Stimulated activated CD4-positive, alpha-beta T cell treated with anti-CD3 and anti-CD28 coated beads, Interleukin-1b, Interleukin-23, amount 100 ng/mL, for 24 hours (primary cell): ENCODE measurements at places on chromosomes 13 and 19.

- no peak for DNase-seq
Measured at GRCh38 chr19:21084343-21084742, 2.3 kb downstream of the ZNF714 start.

GRCh38 chr13:24226762-24227161 lies 66.2 kb downstream of the SPATA13 start:
- no peak for DNase-seq

DNA sequence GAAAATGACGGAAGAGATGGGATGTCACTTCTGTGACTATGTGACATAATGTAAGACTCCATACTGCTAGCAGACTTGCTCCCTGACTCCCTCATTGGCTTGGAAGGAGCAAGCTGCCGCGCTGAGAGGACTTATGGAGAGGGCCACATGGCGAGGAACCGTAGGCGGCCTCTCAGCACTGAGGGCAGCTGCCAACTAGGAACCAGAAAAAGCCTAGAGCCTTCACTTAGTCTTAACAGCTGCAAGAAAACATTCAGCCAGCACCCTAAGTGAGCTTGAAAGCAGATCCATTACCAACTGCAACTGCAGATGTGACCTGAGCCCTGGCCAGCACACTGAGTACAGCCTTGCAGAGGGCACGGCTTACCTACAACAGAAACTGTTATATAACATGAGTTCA lies 33.9 kb downstream of the USP12 start:
- no peak for DNase-seq

DNA sequence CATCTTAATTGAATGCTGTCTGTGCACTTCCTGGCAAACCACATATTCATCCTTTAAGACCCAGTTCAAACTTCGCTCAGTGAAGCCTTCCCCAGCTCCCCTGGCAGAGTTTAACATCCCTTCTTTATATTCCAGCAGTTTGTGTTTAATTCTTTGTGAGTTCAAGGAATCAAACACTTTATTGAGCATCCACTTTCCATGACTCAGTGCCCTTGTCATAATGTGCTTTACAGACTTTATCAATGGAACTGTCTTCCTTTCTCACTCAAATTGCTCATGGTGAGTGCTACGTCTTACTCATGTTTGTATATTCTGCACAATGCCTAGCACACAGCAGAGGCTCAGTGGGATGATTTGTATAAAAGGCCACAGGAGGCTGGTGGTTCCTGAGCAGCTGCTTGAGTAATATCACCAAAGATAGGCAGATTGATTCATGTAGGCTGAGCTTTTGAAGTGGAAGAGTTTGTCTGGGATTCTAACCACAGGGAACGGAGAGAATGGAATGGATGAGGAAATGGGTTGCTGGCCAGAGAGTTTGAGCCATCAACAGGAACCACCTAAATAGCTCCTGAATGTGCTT lies 44.2 kb downstream of the SERTM1 start:
- DNase-seq = no peak

GRCh38 chr13:112347986-112348385 lies 28.2 kb upstream of the SPACA7 start:
- DNase-seq = no peak

- DNase-seq = no peak
Measured at GRCh38 chr19:54739587-54740497, 1.5 kb downstream of the KIR2DL3 start.

DNA sequence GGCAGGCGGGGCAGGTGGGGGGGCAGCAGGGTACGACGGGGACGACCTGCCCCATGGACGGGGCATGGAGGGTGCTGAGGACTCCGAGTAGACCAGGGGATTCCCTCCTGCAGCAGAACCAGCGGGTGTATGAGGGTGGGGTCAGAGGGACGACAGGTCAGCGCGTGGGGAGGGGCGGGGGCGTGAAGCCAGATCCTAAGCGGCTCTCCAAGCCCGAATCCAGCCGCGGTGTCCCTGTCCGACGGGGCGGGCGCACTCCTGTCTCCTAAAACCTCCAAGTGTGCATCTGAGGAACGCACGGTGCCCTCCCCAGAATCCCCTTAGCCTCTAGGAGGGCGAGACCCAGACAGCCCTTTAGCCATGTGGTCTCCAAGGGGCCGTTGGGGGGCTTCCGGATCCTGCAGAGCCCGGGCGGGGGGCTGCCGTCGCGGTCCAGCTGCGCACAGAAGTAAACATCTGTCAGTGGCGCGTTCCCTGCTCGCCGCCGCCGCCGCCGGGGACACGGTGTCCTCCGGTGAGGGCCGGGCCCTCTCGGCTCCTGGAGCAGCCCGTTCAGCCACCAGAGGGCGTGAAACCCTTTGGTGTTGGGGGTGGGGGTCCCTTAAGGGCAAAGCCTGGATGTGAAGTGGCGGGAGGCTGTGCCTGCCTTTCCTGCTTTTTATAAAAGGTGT lies 730 bp downstream of the NRTN start:
- no peak for DNase-seq

DNA sequence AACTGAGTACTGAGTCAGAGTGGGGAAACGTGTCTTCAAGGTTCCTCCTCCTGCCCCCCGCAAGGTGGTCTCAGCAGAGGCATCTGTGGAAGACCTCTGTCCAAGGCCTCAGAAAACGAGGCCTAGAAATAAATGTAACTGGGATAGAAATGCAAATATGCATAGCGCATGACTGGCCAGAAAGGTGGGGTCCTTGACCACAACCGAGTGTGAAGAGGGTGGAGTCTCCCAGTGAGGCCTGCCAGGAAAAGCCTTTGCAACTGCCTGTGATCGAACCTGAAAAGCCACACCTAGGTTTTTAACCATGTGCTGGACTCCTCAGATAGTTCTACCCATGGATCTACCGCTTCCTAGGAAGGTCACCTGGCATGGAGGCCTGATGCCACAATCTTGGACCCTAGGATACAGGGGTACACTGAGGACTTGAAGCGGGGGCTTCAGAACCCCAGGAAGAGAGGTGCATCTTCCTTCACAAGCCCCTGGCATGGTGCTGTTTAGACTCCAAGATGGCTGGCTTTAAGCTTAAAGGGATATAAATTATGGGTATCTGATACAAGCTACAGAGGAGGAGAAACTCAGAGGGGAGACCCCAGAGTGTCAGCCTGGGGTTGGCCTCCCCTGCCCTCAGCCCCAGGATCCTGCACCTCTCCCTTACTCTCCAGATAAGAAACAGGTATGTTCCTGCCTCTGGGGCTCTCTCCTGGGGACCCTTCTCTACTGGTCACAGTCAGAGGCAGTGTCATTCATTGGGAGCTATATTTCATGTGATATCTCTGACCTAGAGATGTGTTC lies 18.3 kb upstream of the SIGLEC6 start:
- DNase-seq = no peak

- no peak for DNase-seq
Measured at GRCh38 chr13:27172495-27172842, 858 bp upstream of the USP12 start.

DNA sequence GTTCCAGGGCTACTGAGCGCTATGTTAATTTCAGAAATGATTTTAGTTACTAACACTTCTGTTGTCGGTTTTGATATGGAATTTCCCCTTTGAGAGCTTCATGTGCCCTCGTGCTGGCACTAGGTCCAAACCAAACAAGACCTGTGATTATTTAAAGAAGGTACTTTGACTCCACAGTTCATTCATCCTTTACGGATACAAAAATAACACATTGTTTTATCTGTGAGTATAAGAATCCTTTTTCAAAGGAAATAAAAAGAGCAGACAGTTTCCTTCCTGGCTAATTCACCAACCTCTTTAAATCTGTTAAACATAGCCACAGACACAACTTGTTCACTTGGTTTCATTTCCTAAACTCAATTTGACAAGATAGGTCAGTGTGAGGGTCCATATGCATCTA lies 141.2 kb downstream of the FLT1 start:
- DNase-seq = no peak

GRCh38 chr13:37944869-37945442 lies 75.4 kb upstream of the TRPC4 start:
- DNase-seq = no peak

DNA sequence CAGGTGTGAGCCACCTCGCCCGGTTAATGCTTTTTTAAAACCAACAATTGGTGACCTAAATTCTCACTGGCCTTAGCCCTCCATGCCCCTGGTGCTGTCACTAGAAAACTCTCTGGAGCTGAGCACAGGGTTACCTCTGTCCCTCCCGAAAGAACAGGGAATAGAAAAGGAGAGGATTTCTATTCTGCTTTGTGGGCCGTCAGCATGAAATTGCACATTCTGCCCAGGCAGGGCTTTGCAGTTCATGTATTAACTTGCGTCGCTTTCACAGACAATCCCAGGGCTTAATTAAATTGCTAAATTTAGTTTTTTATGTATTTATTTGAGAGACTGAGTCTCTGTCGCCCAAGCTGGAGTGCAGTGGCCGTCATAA lies 583 bp upstream of the ZNF480 start:
- DNase-seq = no peak

DNA sequence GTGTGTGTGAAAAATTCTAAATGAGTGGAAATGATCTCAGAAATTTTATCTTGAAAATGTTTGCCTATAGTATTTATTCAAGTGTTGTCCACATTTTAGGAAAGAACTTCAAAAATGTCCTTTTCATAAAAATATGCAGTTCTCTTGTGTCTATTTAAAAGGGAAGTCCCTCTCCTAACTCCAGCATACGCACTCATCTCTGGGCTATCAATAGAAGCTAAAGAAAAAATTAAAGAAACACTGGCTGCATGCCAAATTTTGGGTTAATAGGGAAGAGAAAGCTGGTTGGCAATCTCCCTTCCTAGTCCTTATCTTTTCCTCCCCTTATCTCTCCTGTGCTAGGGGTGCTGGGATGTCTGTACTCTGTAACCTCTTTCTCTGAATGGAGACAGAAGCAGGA lies 313.3 kb downstream of the ENOX1 start:
- no peak for DNase-seq

DNA sequence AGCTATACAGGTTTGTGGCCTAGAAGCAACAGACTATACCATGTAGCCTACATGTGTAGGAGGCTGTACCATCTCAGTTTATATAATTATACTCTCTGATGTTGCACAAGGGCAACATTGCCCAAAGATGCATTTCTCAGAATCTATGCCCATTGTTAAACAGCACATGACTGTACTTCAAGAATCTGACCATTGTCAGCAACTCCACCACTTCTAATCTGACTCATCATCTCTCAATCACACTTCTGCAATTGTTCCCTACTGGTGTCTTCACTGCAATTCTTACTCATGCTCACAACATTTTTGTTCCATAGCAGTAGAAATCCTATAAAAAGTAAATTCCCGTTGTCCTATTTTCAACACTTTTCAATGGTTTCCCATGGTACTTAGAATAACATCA lies 63.9 kb upstream of the ATXN8OS start:
- DNase-seq = no peak

DNA sequence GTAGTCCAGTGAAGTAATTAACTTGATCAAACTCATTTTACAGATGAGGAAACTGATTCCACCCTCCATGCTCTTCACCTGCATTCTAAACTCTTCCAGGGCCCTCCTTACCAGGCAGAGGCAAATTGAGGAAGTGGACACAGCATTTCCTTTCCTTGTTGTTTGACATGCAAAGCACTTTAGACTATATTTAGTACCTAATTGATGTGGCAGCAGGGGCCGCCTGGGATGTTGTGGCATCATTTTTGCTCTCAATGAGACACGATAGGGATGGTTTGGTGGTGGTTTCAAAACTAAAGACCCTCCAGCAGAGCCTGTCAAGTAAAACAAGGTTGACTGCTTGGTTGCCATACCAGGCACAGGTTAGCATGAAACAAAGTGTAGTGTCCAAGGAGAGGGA lies 7.9 kb downstream of the SIPA1L3 start:
- no peak for DNase-seq

DNA sequence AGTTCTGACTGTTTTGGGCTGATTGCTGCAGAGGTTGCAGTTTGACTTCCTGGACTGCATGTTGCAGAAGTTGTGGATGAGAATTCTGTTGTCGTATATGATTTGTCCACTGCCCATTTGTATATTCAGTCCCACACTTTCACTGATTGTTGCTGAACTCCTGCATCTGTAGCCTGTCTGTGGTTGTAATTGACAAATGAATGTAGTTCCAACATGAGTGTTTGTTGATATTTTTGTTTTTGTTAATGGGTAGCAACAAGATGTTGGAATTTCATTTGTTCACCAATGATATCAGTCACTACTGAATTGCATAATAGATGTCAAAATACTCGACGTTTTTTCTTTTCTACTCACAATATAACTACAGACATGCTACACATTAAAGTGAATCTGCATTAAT lies 533.9 kb downstream of the DCT start:
- DNase-seq = no peak

DNA sequence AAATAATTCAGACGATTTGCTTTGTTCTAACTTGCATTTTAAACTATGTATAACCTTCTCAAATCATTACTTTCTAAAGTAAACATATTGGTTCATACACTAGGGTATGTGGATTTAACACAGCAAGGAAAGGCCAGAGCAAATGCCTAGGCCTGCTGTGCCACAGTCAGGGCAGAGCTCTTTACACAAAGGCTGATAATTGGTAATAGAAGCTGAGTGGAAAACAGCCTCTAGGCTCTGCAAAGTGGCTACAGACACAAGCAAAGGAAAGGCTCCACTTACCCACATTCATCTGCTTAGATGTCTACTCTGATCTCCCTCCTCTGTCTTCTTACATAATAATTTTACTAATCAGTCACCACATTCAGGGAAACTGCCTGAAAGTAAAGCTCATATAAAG lies 382.9 kb downstream of the OLFM4 start:
- no peak for DNase-seq

- no peak for DNase-seq
Measured at GRCh38 chr13:102289606-102290005, 112.2 kb downstream of the FGF14 start.

GRCh38 chr13:73273745-73274144 lies 214.9 kb downstream of the KLF5 start:
- no peak for DNase-seq
